SIG-M5 (cell line): ENCODE measurements at places on chromosomes 2 and 18.

- DNase-seq = no peak
Measured at GRCh38 chr2:7014174-7014640, 97.0 kb downstream of the RNF144A start.

GRCh38 chr2:208042041-208042440 is 16.7 kb upstream of the PLEKHM3 start:
- no peak for DNase-seq

- DNase-seq = no peak
Measured at GRCh38 chr2:143533846-143534245, 404.6 kb downstream of the ARHGAP15 start.

DNA sequence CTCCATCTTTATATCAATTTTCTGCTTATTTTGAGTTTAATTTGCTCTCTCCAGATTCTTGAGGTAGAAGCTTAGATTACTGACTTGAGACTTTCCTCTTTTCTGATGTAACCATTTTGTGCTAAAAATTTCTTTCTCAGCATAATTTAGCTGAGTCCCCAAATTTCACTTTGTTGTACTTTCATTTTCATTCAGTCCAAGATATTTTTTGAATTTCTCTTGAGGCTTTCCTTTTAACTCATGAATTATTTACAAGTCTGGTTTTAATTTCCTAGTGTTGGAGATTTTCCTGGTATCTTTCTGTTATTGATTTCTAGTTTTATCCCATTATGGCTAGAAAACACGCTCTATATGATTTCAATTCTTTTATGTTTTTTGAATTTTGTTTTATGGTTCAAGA is 144.7 kb upstream of the PGAP1 start:
- DNase-seq = no peak

DNA sequence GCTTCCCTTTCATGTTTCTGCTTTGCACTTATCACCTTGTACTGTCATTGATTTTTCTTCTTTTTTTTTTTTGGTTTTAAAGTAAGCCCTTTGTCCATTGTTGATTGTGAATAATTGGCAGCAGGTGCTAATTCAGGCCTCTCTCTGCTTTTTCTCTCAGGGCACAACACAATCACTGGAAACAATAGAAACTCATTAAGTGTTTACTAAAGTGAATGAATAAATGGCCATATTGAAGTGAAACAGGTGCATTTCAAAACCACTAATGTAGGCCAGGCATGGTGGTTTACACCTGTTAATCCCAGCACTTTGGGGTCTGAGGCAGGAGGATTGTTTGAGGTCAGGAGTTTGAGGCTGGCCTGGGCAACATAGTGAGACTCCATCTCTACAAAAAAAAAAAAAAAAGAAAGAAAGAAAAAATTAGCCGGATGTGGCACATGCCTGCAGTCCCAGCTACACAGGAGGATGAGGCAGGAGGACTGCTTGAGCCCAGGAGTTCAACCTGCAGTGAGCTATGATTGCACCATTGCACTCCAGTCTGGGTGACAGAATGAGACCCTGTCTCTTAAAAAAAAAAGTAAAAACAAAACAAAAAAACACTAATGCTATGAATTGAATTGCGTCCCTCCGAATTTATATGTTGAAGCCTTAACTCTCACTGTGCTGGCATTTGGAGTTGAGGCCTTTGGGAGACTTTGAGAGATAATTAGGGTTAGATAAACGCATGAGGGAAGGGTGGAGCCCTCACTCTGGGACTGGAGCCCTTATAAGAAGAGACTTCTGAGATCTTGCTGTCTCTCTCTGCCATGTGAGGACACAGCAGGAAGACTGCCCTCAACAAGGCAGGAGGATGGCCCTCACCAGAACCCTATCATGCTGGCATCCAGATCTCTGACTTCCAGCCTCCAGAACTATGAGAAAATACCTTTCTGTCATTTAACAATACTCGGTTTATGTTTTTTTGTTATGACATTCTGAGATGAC is 19.9 kb downstream of the SLC38A11 start:
- DNase-seq = no peak

DNA sequence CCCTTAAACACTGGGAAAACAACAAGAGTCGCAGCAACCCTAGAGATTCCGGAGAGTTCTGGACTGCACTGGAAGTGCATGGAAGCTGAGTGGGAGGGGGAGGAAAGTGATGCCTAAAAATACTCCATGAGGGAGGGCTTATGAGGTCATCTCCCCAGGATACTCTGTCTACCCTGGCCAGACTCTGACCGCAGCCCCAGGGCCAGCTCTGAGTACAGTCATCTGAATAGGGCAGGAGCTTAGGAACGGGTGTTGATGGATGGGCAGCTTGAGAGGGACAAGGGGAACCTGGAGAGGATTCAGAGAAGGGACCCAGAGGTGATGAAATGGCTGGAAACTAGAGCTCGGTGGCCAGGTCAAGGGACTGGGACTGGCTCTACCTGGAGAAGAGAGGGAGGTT is 79.3 kb upstream of the IGFBP5 start:
- DNase-seq = no peak

DNA sequence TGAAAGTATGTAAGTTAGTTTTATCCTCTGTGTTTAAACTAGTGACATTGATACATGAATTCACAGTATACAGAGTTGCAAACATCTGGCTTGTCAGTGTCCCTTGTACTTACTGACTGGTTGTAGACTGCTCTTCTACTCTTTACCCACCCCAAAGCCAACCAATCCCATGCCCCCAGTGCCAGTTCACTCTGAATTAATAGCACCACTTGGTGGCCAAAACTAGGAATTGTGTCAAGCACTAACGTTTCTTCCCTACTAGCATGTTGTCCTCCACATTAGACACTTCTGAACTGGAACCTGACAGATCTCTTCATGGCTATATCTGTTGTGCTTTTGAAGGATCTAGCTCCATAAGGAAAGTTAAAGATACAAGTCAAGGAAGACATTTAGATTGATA is 27.2 kb upstream of the OTX1 start:
- DNase-seq = no peak

GRCh38 chr2:219595256-219595655 is 2.4 kb upstream of the STK11IP start:
- no peak for DNase-seq

GRCh38 chr2:159985656-159986055 is 76.8 kb downstream of the PLA2R1 start:
- no peak for DNase-seq

- DNase-seq = no peak
Measured at GRCh38 chr18:46257366-46257765, 153.2 kb downstream of the HAUS1 start.

DNA sequence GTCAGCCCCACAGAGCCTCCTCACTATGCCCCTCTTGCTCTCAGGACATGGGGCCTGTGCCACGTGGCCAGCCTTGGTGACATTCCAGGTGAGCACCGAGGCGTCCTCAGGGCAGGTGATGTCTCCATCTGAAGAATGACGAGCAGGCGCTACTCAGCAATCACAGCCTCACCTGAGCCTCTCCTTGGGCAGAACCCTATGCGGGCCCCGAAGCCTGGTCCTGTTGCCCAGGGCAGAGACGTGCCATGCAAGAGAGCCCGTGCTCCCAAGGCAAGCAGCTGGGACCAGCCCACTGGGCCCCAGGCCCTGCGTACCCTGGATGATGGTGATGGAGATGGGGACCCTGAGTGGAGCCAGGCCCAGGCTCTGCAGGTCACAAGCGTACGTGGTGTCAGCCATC is 32.5 kb upstream of the SELENOI start:
- no peak for DNase-seq

DNA sequence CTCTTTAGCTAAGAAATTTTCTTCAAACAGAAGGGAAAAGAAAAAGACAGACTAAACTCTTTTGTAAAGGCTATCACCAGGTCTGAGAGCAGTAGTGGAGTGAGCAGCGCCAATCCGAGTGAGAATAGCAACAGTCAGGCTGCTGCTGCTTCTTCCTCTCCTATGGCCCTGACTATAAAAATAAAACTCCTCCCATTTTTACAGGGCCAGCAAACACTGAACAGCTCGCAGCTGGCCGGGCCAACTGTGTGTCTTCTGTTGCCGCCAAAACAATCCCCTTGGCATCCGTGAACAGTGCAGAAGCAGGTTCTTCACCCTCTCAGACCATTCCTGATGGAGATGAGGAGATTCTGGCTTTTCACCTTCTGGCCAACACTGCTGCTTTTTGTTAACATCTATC is 124.5 kb downstream of the CNTNAP5 start:
- no peak for DNase-seq

GRCh38 chr2:73920577-73921545 is 5.8 kb upstream of the DGUOK start:
- no peak for DNase-seq

DNA sequence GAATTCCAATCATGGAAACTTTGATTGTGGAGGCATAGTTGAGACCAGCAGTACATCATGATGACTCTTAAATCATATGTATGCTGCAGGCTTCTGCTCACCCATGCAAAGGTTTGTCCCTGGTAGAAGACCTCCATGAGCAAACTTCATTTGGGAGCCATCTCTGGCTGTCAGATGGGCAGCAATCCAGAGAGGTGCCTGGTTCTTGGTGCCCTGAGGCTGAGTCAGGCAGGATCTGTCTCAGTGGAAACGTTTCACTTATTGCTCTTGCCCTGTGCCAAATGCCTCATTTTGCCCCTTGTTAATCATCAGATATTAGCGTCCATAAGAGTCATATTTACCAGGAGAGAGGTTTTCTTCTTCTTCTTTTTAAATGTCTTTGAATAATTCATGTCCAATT is 151.5 kb upstream of the CELF4 start:
- no peak for DNase-seq

DNA sequence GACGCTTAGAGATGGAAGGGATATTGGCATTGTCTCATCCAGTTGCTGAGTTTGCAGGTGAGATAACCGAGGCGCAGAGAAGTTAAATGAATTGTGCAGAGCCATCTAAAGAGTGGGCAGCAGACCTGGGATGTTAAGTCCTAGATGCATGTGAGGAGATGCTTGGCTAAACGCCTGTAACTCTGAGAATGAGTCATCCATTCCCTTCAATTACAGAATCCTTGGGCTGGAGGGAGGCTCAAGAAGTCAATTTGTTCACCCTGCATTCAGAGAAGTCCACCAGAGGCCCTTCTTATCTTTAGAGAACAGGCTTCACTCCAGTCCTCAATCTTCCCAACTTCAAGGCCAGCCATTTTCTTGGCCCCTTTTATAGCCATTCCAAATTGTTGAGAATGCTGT is 1.6 kb downstream of the EHD3 start:
- no peak for DNase-seq

- no peak for DNase-seq
Measured at GRCh38 chr18:76405681-76406356, 89.2 kb downstream of the ZNF516 start.

DNA sequence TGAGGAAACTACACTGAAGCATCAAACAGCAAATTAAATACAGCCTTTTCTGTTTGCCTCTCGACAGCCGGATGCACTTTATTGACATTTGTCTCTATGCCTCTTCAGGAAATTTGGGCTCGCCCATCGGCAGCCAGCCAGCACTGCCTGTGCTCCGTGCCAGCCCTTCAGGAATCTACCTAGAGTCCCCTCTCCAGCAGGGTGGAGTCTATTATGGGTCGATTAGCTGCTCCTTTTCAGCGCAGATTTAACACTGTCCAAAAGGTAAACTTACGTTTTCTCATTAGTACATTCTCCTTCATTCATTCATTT is 91.5 kb downstream of the MYCN start:
- DNase-seq = no peak

DNA sequence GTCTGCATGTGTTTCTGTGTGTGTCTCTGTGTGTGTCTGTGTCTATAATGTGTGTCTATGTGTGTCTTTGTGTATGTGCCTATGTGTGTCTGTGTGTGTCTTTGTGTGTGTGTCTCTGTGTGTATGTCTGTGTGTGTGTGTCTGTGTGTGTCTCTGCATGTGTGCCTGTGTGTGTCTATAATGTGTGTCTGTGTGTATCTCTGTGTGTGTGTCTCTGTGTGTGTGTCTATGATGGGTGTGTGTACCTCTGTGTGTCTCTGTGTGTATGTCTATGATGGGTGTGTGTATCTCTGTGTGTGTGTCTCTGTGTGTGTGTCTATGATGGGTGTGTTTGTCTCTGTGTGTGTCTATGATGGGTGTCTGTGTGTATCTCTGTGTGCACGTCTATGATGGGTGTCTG is 126.2 kb upstream of the GPC1 start:
- DNase-seq = no peak

- DNase-seq = no peak
Measured at GRCh38 chr2:127663566-127664064, 11.7 kb downstream of the LIMS2 start.

DNA sequence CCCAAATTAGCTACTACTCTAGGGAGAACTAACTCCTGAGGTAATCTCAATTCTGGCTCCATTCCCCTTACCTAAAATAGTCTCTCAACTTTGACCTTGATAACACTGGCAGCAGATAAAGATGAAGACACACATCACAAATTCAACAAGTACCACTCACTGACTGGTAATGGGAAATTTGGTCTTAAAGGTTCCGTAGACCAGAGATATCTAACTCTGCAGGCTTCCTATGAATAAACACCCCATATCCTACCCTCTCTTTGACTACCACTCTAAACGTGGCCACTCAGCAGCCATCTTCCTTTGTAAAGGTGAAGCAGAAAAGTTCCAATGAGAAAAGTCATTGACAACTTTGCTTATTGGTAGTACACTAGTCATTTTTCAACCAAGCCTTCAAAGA is 38.6 kb upstream of the GALNT5 start:
- no peak for DNase-seq

- no peak for DNase-seq
Measured at GRCh38 chr2:29326926-29327325, 211.7 kb downstream of the CLIP4 start.

DNA sequence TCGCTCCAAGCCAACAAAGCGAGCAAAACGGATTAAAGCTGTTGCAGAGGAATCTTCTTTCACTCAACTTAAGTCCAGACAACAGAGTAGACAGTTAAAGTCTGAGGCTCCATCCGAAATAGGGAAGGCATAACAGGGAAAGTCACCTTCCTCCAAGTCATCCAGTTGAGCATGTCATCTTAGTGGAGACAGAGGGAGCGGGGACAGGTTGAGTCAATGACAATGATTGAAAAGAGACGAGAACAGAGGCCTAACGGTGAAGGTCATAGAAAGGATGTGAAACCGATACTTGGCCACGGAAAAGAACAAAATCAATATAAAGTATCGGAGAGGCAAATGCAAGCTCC is 455 bp downstream of the C18orf32 start:
- no peak for DNase-seq

- DNase-seq = no peak
Measured at GRCh38 chr2:113847144-113847543, 42.7 kb upstream of the ACTR3 start.

- no peak for DNase-seq
Measured at GRCh38 chr2:46257476-46257875, 39.7 kb upstream of the EPAS1 start.

GRCh38 chr2:118611691-118612090 is 235.8 kb downstream of the EN1 start:
- no peak for DNase-seq

- no peak for DNase-seq
Measured at GRCh38 chr2:148817210-148817708, 57.8 kb upstream of the KIF5C start.
